ENCODE measurements at places on chromosomes 11 and 22.

- DNase-seq, result no peak
These were observed 51.5 kb downstream of the IRAG1 start for GRCh38 chr11:10641912-10642697.

DNA sequence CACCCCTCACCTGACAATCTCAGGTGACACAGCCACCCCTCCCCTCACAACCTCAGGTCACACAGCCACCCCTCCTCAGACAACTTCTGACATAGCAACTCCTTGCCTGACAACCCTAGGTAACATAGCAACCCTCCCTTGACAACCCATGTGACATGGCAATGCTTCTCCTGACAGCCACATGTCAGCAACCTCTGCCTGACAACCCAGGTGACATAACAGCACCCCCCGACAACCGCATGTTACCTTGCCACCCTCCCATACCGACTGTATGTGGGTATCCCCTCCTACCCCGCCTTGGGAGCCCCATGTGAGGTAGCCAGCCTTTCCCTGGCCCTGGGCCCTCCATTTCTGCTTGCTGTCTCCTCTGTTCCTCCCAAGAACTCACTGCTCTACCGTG, 77.7 kb upstream of the B3GAT1 start:
- DNase-seq, result no peak

GRCh38 chr22:26985931-26986782, 328.8 kb downstream of the MIAT start:
- DNase-seq, result no peak

DNA sequence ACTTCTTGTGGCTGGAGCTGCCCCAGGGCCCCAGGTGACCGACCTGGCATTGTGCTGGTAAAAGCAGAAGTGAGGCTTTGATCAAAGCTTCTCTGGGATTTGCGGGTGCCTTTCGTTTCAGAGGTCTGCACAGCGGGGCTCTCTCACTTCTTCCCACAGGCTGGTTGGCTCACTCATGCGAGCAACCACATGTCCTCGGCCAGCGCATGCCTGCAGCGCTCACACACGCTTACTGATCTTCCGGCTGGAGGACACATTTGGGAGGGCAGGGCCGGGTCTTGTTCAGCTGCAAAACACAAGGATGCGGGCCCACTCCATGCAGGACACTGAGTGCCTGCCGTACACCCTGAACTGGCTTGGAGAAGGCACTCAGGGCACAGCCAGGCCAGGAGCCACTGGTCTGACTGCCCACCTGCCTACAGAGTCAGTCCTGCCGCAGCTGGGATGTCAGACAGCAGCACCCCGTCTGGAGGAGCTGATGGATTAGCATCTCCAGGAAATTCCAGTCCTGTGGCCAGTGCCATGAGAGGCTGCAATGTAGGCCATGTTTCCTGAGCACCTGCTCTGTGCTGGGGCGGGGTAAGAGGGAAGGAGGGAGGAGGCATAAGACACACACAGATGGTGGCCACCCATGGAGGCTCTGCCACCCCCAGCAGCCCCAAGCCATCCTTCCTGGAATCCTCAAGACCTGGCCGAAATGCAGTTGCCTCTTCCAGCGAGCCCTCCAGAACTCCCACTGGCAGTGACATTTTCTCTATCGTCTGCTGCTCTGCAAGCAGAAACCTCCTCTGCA, 1383.2 kb downstream of the BRD1 start:
- no peak for DNase-seq

GRCh38 chr11:123260511-123261211, 65.6 kb upstream of the CLMP start:
- DNase-seq, result no peak

- DNase-seq, result no peak
These were observed 14.8 kb upstream of the RASD2 start for GRCh38 chr22:35525687-35526332.

DNA sequence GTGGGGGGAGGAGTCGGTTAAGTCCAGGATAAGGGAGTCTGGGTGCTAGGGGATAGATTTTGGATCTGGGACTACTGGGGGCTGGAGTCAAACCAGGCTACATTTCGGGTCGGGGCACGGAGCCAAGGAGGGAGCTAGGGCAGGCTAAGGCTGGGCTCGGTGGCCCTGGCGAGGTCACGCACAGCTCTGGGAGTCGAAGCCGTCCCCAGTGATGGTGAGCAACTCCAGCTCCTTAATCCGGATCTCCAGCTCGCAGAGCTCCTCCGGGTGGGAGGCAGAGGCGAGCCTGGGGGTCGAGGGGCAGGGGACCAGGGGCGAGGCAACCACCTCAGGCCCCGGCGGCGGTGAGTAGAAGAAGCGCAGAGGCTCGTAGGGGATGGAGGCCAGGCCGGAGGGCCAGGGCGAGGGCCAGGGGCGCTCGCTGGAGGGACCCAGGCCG, 544 bp downstream of the C11orf91 start:
- no peak for DNase-seq

GRCh38 chr22:33780531-33781136, 139.6 kb downstream of the LARGE1 start:
- DNase-seq, result no peak

- DNase-seq, result no peak
These were observed 697 bp downstream of the LGALS1 start for GRCh38 chr22:37675930-37676735.

DNA sequence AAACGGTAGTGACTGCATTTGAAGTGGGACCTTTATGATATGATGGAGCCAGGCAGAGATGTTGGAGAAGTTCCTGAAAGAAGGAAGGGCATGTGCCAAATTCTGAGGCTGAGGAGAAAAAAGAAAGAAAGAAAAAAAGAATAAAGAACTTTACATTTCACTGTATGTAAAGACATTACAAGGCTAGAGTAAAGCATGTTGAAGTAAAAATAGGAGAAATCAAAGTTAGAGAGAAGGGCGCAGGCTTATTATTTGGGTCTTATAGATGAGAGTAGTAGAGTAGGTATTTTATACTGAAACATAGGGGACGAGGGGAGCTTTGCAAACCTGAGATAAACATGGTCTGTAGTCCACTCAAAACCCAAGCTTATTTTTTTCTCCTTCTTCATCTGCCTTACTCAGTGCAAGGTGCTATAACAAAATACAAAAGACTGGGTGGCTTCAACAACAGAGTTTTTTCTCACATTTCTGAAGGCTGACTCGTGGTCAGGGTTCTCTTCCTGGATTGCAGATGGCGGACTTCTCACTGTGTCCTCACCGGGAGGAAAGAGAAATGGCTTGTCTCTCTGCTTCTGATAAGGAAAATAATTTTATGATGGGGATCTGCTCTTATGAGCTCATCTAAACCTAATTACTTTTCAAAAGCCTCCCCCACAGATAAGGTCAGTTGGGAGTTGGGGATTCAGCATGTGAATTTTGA, 2.7 kb downstream of the HBG1 start:
- no peak for DNase-seq
